ENCODE measurements at places on chromosomes 1 and 21. TPM values are rescaled to one million over a fixed set of nuclear protein-coding genes. Genes with fewer than 3 reads are reported as not detected.
A peak's percentile ranks its signal among the peaks of the same experiment; 100 is the strongest.

The DISC1 gene
- total RNA-seq, result 9.9 TPM

DNA sequence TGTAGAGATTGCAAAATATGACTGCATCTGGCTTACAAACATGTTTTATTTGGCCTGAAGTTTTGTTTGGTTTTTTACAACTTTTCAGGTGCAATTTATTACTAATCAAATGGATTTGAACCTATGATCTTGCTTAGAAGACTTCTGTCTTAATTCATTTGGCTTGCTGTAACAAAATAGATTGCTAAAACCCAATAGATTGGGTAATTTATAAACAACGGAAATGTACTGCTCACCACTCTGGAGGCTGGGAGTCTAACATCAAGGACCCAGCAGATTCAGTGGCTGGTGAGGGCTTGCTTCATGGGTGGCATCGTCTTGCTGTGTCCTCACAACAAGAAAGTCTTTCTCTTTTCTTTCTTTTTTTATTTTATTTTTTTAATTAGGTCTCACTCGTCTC lies 72.9 kb downstream of the LBR start:
- peak; percentile 32 for DNase-seq

DNA sequence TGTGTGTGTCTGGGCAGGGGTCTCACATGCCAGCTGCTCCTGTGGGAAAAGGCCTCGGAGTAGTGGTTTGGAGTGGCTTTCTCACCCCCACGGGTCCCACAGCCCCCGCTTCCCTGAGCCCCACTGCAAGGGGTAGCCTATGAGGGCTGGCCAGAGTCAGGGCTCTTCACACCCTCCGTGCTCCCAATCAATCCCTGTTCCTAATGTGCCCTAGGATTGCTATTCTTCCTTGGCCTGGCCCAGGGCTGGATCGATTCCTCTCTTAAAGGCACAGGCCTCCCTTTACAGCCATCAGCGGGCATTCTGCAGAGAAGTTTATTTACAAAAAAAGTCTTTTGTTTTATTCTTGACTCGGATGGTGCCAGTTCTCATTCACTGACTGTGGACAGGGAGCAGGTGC lies 19.3 kb upstream of the ACTL8 start:
- no peak for DNase-seq

The MX2 gene
- total RNA-seq, result 0.97 TPM

DNA sequence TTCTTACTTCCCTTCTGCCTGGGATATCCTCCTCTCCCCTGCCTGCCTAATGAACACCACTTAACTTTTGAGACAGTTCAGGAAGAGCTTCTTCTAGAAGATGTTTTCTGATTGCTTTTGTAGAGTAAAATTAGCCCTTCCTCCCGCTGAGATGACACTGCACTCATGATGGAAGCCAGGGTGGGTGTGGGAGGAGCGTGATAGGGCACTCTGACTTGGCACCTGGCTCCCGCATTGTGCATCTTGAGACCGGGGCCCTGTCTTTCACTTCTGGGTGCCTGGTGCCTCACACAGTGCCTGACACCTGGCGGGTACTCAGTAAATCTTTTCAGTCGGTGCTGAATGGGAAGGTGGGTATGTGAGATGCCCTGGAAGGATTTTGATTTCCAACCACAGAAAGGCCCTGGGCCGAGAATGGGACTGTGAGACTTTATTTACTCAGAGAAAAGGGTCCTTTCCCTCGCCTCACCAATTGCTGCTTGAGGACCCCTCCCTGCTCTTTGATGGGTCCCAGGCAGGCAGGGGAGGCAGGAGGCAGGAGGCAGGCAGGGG lies 6.8 kb downstream of the THEM5 start:
- DNase-seq, result no peak

DNA sequence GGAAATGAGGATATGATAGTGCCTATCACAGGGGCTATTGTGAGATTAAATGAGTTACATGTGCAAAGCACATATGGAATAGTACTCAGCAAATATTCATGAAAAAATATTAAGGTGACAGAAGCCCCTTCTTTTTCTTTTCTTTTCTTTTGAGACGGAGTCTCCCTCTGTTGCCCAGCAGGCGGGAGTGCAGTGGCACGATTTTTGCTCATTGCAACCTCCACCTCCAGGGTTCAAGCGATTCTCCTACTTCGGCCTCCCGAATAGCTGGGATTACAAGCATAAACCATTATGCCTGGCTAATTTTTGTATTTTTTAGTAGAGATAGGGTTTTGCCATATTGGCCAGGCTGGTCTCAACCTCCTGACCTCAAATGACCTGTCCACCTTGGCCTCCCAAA lies 139.4 kb downstream of the HIVEP3 start:
- DNase-seq, result no peak

The PER3 gene
- 5.5 TPM for total RNA-seq
